ENCODE measurements at places on chromosomes 7 and 10. TPM values are rescaled to one million over a fixed set of nuclear protein-coding genes. Genes with fewer than 3 reads are reported as not detected.

DNA sequence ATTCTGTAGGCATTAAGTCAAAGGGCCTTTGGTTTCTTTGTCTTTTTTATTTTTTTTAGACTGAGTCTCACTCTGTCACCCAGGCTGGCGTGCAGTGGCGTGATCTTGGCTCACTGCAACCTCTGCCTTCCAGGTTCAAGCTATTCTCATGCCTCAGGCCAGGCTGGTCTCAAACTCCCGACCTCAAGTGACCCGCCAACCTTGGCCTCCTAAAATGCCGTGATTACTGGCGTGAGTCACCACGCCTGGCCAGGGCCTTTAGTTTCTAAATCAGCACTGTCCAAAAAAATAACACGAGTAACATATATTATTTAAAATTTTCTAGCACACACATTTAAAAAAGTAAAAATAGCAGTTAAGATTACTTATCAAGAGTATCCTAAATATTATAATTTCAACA is 11.1 kb upstream of the ACSL5 start:
- DNase-seq = no peak
- H3K36me3 ChIP-seq = no peaks in the 10 kb centered on the region
- H3K27ac ChIP-seq = no peak overlapping the region
- H3K4me1 ChIP-seq = no peaks in the 10 kb centered on the region
- H3K27me3 ChIP-seq = no peaks in the 10 kb centered on the region

The PRKCQ gene
- 1.3 TPM for polyA plus RNA-seq

DNA sequence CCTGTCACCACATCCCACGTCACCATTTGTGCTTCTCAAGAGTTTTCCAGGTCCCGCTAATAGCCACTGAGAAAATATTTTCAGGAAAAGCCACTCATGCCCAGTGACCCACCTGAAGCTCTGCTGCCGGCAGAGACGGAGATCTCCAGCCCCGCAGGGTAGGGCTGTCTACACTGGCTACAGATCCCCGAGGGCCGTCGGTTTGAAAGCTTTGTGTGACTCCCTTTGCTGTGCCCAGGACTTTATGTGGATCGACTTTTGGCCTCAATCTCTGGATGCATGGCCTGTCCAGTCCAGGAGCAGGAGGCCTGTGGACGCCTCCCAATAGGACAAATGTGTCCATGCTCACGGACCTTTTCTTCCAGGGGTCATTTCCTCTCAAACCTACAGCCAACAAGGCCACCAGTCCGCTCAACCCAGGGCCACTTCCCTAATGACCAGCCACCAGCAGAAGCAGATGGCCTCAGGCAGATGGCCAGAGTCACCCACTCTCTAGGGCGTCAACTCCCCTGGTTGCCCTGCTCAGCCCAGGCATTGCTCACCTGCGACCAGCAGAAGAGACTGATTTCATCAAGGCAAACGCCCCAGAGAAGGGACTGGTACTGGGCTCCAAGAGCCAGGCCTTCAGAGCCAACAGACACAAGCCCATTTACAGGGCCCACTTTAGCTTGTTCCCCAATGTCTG is 76.4 kb downstream of the OAT start:
- no peaks in the 10 kb centered on the region for H3K36me3 ChIP-seq
- no peaks in the 10 kb centered on the region for H3K27me3 ChIP-seq
- H3K27ac ChIP-seq = no peak overlapping the region
- no peak overlapping the region for H3K4me3 ChIP-seq
- no peak for DNase-seq

- H3K4me3 ChIP-seq = no peak overlapping the region
- DNase-seq = no peak
- H3K27me3 ChIP-seq = peaks cover 2% of the 10 kb centered on the region
These were observed 6.6 kb downstream of the FLNC start for GRCh38 chr7:128836729-128837348.

DNA sequence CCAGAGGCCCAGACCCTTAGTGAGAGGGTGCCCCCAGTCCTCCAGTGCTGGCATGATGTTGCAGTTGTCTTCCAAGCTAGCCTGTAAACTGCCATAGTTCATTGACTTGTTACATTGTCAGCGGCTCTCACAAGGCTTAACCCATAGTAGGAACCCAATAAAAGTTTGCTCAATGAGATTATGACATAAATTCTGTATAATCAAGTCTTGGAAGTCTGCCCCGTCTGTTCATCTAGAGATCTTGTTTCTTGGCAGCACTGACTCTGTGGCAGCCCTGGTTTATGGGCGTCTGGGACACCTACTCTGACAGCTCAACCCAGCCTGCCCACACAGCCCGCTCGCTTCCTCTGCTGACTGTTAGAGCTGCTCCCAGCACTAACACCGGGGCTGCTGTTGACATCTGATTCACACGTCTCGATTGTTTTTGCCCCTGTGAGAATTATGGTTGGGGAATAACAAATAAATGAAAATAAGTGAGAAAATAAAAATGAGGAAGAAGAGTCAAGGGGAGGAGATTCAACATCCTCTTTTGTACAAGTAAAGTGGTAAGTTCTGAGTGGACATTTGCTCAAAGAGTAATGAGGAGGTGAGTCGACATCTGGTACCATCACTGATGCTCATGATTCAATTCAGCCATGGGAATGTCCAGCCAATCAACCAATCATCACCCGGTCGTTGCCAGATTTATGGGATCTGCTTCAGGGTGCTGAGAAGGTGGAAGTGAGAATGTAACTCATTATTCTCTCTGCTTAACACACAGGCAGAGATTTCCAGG is 160.8 kb downstream of the SPAG6 start:
- H3K36me3 ChIP-seq = no peaks in the 10 kb centered on the region
- DNase-seq = no peak
- H3K4me3 ChIP-seq = no peak overlapping the region
- no peak overlapping the region for H3K27ac ChIP-seq

- H3K4me3 ChIP-seq = no peak overlapping the region
- H3K27ac ChIP-seq = no peak overlapping the region
- DNase-seq = no peak
- no peaks in the 10 kb centered on the region for H3K27me3 ChIP-seq
- peaks cover 6% of the 10 kb centered on the region for H3K4me1 ChIP-seq
These were observed 36.9 kb upstream of the PTF1A start for GRCh38 chr10:23155169-23155568.

- no peaks in the 10 kb centered on the region for H3K36me3 ChIP-seq
- no peak overlapping the region for H3K27ac ChIP-seq
- H3K4me1 ChIP-seq = no peaks in the 10 kb centered on the region
These were observed 242.8 kb downstream of the MGMT start for GRCh38 chr10:129709627-129710509.

DNA sequence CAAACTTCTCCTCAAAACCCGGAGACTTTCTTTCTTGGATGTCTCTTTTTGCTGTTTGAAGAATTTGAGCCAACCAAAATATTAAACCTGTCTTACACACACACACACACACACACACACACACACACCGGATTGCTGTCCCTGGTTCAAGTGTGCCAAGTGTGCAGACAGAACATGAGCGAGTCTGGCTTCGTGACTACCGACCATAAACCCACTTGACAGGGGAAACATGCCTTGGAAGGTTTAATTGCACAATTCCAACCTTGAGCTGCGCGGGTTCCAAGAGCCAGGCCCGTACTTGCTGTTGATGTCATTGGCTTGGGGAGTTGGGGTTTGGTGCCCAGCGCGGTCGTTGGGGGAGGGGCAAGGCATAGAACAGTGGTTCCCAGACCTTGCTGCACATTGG is 1.7 kb downstream of the EGFR start:
- H3K4me1 ChIP-seq = no peaks in the 10 kb centered on the region
- H3K36me3 ChIP-seq = no peaks in the 10 kb centered on the region
- H3K4me3 ChIP-seq = no peak overlapping the region
- no peak overlapping the region for H3K27ac ChIP-seq

DNA sequence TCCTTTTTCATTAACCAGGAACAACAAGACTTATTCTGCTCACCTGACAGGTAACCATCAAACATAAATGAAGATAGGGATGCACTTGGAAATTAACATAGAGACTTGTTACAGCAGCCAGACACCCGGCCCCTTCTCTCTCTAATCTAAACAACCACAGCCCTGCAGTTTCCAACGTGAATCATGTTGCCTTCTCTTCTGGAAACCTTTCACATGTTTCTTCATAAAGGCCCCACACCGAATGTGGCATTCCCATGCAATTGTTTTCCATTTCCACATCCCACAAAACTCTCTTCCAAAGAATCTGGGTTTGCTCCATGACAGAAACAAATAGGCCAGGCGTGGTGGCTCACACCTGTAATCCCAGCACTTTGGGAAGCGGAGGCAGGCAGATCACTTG is 15.0 kb upstream of the WDR86 start:
- no peak overlapping the region for H3K27ac ChIP-seq
- H3K27me3 ChIP-seq = no peaks in the 10 kb centered on the region

The NPSR1 gene
- not detected for polyA plus RNA-seq

GRCh38 chr10:25786161-25786560 is 147.9 kb upstream of the MYO3A start:
- H3K4me3 ChIP-seq = no peak overlapping the region
- no peaks in the 10 kb centered on the region for H3K36me3 ChIP-seq
- no peaks in the 10 kb centered on the region for H3K4me1 ChIP-seq
- H3K27me3 ChIP-seq = no peaks in the 10 kb centered on the region
- DNase-seq = no peak

The BMS1 gene
- 33.6 TPM for polyA plus RNA-seq

The ELMO1 gene
- polyA plus RNA-seq = 43.0 TPM

DNA sequence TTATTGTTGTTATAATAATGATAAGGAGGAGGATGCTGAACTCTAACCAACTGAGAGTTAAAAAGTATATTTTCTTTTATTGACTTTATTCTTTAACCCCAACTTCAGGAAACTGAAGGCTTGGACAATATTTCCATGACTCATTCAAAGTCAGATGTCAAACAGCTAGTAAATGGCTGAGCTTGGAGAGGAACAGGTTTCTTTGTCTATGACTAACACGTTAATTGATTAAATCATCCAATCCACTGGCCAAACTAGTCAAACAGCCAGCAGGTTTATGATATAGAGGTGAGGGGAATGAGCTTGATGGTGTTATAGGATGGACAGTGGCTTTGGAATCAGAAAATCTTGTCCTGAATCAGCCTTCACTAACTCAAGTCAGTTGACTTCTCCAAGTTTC is 119.1 kb upstream of the WDR11 start:
- H3K27ac ChIP-seq = no peak overlapping the region
- H3K4me1 ChIP-seq = no peaks in the 10 kb centered on the region
- no peak overlapping the region for H3K4me3 ChIP-seq
- H3K27me3 ChIP-seq = no peaks in the 10 kb centered on the region
- H3K36me3 ChIP-seq = no peaks in the 10 kb centered on the region
- no peak for DNase-seq

DNA sequence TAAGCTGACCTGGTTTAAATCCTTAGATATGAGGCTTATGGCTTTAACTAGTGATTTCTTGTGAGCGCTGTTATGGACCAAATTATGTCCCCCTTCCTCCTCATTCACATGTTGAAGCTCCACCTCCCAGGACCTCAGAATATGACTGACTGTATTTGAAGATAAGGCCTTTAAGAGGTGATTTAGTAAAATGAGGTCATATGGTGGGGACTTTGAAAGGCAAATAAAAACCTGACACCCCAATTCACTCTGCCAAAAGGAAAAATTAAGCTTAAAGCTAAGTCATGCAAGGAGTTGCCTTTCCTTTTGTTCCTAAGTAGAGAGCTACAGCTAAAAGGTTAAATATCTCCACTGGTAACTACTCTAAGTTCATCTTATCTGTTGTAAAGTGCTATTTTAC is 36.4 kb upstream of the FIGNL1 start:
- H3K27ac ChIP-seq = no peak overlapping the region
- no peaks in the 10 kb centered on the region for H3K36me3 ChIP-seq
- DNase-seq = no peak
- H3K4me3 ChIP-seq = no peak overlapping the region

The CPVL gene
- not detected for polyA plus RNA-seq

The SLC16A9 gene
- 4.3 TPM for polyA plus RNA-seq

GRCh38 chr7:38274486-38274885 is 1.1 kb upstream of the TARP start:
- H3K4me1 ChIP-seq = peaks cover 6% of the 10 kb centered on the region
- H3K4me3 ChIP-seq = no peak overlapping the region
- no peak overlapping the region for H3K27ac ChIP-seq
- DNase-seq = no peak
- no peaks in the 10 kb centered on the region for H3K36me3 ChIP-seq

- H3K36me3 ChIP-seq = no peaks in the 10 kb centered on the region
- no peak overlapping the region for H3K27ac ChIP-seq
- no peak for DNase-seq
- H3K4me3 ChIP-seq = no peak overlapping the region
- no peaks in the 10 kb centered on the region for H3K27me3 ChIP-seq
These were observed 13.4 kb downstream of the LRRC17 start for GRCh38 chr7:102925976-102926782.

Data from GM12878 (cell line).